ENCODE measurements at places on chromosomes 13 and 19.
A peak's percentile ranks its signal among the peaks of the same experiment; 100 is the strongest.

DNA sequence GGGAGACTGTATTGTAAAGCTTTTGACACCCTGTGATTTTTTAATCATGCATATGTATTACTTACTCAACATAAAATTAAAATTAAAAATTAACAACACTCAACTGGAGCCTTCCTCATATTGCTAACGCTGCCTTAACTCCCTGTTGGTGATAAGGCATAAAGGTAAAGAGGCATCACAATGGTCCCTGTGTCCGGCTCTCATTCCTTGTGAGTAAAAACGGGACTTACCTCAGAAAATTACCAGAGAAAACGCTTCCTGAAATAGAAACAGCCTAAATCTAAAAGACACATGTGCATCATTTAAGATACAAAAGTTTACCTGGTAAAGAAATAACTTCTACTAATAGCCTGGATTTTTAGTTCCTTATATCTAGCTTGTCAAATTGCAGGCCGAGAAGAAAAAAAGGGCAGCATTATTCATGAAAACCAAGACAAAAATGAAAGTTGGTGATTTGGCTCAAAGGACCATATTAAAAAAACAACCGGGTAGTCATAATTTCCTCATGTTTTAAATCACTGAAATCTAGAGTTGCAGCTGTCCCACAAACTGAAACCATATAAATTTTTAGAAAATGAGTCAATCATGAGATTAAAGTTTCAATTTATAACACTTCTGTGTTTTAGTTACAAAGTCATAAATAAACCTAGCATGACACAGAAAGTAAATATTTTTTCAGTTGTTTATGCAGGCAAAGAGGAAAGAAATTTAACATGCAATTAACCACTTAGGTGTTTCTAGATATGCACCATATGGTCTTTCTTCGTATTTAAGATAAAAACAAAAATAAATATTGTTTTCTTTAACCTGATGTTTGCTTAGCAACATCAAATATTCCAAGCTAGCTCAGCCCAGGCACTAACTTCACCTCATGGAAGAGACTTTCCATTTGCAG, 94.7 kb downstream of the MIPEP start:
- DNase-seq = no peak

DNA sequence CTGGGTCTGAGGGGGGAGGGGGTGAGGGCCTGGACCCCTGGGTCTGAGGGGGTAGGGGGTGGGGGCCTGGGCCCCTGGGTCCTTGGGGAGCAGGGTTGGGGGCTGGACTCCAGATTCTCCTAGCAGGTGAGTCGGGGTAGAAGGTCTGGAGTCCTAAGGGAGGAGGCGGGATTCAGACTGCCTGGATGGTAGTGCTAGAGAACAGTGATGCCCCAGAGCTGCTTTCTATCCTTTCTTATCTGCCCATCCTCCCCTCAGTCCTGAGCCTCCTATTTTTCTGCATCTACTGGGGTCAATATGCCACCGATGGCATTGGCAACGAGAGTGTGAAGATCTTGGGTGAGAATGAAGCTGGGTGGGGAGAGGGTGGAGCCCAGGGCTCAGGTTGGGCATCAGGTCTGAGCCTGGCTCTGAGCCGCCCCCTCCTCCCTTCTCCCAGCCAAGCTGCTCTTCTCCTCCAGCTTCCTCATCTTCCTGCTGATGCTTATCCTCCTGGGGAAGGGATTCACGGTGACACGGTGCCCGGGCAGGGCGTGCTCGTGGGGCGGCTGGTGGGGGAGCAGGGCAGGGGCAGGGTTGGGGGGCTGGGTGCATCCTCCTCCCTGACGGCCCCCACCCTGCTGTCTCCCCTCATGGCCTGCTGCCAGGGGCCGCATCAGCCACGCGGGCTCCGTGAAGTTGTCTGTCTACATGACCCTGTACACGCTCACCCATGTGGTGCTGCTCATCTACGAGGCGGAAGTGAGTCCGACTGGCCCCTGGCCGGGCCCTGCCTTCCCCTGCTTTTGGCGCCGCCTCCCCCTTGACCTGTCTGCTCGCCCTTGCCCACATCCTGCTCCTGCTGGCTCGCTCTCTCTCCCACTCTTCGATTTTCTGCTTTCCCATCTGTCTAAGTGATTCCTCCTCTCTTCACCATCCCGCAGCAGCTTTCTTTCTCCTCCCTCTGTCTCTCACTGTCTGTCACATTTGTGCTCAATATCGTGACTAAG, 3.4 kb downstream of the TMEM145 start:
- DNase-seq = no peak

DNA sequence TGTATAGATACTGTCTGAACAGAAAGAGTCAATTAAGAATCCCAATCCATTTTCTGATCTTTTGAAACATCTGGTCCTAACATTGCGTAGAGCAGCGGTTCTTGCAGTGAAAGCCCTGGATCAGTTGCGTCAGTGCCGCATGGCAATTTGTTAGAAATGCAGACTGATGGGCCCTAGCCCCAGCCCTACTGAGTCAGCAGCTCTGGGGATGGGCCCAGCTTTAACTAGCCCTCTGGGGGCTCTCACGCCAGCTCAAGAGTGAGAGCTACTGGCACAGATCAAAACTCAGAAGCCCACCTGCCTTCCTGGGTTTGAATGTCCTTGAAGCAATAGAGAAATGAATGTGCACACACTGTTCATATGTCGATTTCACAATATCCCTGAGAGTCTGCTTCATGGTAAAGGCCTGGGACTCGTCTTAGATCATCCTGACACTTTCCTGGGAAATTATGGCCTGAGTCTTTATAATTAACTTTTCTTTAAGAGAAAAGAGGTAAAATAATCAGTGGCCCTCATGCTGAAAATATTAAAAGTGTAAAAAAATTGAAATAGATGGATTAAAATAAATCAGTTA, 206.8 kb upstream of the TMTC4 start:
- DNase-seq = no peak

DNA sequence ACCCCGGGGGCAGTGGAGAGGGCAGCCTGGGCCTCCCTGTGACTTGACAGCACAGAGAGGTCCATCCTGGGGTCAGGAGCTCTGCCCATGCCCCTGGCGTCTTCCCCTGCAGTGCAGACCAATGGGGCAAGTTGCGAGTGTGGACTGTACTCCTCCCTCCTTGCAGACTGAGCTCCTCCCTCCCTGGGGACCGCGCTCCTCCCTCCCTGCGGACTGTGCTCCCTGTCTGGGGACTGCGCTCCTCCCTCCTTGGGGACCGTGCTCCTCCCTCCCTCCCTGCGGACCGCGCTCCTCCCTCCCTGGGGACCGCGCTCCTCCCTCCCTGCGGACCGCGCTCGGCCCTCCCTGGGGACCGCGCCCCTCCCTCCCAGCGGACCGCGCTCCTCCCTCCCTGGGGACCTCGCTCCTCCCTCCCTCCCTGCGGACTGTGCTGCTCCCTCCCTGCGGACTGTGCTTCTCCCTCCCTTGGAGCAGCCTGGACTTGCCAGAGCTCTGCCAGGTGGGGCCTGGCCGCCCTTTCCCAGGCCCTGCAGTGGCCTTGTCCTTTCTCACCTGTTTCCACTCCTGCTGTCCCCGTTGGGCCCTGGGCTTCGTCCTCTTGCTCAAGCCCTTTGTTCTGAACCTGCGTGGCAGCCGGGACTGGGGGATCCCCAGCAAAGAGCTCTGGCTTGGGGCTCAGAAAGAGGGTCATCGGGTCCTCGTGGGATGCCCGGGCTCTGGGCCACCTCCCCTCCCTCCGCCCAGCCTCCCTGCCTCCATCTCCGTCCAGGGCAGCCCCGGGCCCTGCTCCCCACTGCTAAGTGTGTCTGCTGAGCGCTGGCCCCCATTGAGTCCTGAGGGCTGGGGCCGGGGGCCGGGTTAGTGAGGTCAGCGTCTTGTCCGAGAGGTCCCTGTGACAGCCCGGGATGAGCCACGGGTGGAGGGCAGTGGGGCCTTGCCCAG, 6.8 kb downstream of the GAMT start:
- no peak for DNase-seq

- no peak for DNase-seq
Observed at GRCh38 chr13:109154546-109154945, 525.1 kb downstream of the MYO16 start.

GRCh38 chr13:80727321-80727975, 386.5 kb upstream of the SPRY2 start:
- no peak for DNase-seq

DNA sequence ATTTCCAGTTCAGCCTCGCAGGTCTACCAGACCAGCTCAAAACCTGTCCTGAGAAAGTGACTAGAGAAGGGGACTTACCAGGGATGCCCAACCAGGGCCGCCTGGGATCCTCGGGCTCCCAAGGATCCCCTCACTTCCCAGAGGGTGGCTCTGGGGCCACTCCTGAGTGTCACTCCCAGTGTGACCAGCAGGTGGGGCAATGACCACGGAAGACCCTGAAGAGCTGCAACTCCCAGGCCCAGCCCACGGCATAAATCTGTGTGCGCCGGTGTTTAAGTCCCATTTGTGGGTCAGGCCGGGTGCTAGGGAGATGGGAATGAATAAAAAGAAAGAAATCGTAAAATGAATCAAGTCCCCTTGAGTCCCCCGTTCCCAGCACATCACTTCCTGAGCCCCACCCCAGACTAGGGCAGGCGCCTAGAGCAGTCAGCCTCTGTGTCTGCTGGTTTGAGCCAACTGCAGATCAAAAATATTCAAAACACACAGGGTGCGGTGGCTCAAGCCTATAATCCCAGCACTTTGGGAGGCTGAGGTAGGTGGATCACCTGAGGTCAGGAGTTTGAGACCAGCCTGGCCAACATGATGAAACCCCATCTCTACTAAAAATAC, 10.7 kb downstream of the PTGIR start:
- peak; percentile 74 for DNase-seq

GRCh38 chr19:54415901-54416673, 823 bp downstream of the TTYH1 start:
- DNase-seq = no peak

DNA sequence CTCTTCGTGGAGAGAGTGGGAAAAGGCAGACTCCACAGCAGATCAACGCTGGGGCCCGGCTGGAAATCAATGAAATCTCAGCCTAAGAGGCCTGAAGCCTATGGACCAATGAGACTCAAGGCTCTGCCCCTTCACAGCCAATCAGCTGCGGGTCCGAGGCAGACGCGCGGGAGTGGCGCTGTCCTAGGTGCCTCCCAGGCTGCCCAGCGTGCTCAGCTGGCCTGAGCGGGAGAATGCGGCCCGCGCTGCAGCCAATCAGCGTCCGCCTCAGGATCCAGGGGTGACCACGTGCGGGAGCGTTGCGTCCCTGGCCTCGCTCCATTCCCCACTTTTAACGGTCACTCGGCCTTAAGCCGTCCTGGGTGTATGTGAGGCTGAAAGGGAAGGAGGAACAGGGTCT, at the start of gene ZBTB32:
Gene ZBTB32 (plus strand): TSS at position 341 of the 400 bp plus-strand sequence. CDS start 10,069 bp downstream, outside the sequence.
- DNase-seq = no peak

DNA sequence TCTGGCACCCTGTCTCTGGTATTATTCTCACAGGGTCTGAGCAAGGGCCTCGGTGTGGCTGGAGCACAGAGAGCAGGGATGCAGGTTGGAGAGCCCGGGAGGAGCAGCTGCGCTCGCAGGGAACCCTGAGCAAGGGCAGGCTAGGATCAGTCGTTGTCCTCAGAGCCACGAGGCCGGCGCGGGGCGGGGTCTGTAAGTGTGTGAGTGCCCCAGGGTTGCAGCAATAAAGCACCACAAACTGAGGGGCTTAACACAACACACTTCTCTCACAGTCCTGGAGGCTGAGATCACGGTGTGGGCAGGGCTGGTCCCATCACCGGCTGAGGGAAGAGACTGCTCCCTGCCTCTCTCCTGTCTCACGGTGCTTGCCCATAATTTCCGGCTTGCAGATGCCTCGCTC, 38.5 kb upstream of the GGACT start:
- no peak for DNase-seq

GRCh38 chr19:33391631-33392249, 18.2 kb downstream of the CEBPG start:
- DNase-seq = no peak

DNA sequence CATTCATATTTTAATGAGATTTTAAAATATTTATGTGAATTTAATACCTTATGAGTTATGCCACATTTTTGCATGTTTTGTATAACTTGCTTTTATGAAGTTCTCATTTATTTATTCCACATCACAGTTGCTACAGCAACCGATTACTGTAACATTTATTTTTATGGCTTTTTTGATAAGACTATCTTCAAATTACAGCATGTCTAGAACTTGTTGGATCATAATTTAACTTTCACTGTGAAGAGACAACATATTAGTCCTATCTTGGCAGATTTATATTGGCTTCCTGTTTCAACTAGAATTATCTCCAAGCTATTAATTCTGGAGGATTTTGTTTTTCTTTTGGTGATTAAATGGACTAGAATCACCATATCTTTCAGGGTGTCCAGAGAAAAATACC, 793.7 kb upstream of the SLITRK5 start:
- no peak for DNase-seq

GRCh38 chr19:13965926-13966683, 13.8 kb downstream of the DCAF15 start:
- DNase-seq = no peak

GRCh38 chr13:30294004-30294403, 13.3 kb downstream of the KATNAL1 start:
- no peak for DNase-seq

DNA sequence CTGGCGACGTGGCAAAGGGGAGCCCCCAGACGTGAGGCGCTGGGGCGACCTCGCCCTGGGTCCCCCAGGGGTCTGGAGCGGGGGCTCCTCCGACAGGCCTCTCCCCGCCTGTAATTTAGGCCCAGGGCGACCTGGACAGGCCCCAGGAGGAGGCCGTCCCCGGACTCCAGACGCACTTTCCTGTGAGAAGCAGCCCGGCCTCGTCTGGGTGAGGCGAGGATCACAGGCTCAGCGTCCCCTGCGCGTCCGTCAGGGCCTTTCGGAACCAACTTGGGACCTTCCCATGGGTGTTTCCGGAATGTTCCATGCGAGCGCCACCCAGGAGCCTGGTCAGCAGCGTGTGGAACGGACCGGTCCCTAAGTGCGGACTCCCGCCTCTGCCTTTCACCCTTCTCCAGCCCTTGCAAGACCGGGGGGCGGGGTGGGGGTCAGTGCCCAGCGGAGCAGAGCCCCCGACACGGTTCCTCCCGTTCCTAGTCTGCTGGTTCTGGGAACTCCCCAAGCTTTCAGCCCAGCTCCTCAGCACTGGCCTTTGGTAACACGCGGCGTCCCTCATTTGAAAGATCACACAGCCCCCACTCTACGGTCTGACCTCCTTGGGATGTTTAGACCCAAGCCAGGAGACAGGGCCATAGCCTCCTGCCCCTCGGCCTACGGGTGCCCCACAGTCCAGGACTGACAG, 1.1 kb upstream of the GRTP1 start:
- no peak for DNase-seq

GRCh38 chr19:10701955-10702525, 801 bp downstream of the QTRT1 start:
- DNase-seq = no peak

DNA sequence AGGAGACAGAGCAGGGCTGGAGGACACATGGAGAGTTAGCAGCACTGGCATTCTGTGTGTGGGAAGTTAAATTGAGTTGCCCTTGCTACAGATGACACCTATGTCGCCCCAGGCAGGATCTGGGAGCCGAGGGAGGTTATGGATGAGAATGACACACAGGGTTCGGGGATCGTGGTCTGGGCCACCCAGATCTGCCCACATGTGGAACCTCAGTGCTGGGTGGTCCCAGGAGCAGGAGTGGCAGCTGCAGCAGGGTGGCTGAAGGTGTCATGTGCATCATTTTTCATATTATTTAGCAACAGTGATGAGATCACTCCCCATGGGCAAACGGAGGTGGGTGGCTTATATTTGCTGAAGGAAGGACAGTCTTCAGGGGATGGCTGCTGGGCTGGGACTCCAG, 3.2 kb downstream of the IL17D start:
- DNase-seq = no peak

Measured in activated T-cell treated with anti-CD3 and anti-CD28 coated beads for 4 hours (primary cell).